ENCODE measurements at places on chromosomes 4 and X.

DNA sequence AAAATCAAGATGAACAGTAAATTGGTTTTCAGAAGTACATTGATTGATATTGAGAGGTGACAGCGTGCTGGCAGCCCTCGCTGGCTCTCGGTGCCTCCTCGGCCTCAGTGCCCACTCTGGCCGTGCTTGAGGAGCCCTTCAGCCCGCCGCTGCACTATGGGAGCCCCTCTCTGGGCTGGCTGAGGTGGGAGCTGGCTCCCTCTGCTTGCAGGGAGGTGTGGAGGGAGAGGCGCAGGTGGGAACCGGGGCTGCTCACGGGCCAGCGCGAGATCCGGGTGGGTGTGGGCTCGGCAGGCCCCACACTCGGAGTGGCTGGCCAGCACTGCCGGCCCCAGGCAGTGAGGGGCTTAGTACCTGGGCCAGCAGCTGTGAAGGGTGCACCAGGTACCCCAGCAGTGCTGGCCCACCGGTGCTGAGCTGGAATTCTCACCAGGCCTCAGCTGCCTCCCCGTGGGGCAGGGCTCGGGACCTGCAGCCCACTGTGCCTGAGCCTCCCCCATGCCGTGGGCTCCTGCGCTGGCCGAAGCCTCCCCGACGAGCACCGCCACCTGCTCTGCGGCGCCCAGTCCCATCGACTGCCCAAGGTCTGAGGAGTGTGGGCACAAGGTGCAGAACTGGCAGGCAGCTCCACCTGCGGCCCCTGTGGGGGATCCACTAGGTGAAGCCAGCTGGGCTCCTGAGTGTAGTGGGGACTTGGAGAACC, 25.2 kb downstream of the RAP2C start:
- no peak for DNase-seq

GRCh38 chr4:81921751-81922159, 450.0 kb upstream of the RASGEF1B start:
- DNase-seq = no peak

DNA sequence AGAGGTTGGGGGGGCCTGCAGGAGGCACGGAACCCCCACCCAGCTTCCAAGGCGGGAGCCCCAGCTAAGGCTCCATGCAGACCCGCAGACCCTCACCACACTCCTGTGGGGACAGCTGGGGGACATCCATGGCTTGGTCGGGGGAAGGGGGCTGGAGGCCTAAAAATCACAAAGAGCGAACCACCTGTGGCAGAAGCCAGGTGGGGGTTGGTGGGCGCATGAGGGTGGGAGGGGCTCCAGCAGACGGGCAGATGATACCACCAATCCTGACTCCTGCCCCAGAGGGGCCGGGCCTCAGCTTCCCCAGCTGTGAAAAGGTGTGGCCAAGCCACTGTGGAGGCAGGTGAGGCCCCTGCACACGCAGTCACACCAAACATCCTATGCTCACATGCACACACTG, 111.6 kb downstream of the FAM53A start:
- no peak for DNase-seq

DNA sequence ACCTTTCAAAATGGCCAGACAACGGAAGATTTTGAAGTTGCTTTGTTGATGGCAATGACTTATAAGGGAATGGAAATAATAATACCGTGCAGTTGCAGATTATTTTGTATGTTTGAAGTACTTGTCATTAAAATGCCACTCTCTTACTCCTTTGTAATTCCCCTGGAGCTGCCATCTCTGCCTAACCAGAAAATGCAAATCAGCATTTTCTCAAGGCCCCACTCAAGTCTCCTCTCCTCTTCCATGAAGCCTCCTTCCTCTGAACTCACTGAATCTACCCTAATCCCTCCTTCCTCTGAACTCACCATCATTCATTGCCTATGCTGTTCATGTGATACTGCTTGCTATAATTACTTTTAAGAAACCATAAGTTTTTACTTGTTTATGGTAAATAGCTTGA, 60.2 kb upstream of the RBPJ start:
- DNase-seq = no peak

- no peak for DNase-seq
Observed at GRCh38 chr4:73668782-73669201, 48.6 kb upstream of the RASSF6 start.

DNA sequence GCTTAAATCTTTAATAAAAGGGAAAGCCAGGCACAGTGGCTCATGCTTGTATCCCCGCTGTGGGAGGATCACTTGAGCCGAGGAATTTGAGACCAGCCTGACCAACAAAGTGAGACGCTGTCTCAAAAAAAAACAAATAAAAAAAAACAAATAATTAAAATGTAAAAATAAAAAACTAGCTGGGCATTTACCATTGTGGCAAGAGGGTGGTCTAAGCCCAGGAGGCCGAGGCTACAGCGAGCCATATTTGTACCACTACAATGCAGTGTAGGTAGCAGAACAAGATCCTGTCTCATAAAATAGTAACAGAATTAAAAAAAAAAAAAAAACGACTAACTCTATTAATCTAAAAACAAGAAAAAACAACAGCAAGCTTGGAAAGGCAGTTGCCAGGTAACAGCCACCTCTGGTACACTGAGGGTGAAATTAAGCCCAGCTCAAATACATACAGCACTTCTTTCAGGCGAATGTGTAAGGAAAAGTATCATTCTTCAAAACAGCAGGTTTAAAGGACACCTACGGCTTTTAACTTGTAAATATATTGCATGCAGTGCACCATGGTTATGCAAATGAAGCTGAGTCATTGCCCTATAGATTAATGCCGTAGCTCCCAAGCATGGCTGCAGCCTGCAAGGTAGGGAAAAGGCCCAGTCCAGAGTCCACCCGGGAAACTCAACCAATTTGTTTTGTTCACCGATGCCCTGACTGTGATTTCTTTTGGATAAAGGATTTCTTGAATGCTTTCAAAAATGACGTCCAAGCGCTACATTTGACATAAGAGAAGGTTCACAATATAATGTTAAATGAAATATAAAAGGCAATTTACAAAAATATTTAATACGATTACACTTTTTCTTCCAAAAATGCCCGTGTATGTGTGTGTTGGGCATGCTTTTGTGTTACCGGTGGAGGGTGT, 14.5 kb upstream of the TXLNG start:
- DNase-seq = no peak

DNA sequence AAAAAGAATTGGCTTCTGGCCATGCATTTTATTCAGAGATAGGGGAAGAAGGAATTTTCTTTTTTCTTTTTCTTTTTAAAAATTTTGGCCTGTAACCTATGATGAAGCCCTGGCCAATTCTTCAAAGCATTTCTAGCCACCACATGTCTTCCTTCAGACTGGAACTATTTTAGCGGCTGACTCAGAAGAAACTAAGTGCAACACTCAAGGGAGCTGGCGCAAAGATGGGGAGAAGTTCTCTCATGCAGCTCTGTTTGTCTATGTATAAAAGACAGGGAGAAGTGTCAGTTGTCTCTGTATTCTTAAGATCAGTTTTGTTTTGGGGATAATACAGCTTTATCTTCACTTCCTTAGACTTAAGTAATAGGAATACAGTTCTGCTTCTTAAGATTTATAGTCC, 46.1 kb downstream of the MBNL3 start:
- no peak for DNase-seq

DNA sequence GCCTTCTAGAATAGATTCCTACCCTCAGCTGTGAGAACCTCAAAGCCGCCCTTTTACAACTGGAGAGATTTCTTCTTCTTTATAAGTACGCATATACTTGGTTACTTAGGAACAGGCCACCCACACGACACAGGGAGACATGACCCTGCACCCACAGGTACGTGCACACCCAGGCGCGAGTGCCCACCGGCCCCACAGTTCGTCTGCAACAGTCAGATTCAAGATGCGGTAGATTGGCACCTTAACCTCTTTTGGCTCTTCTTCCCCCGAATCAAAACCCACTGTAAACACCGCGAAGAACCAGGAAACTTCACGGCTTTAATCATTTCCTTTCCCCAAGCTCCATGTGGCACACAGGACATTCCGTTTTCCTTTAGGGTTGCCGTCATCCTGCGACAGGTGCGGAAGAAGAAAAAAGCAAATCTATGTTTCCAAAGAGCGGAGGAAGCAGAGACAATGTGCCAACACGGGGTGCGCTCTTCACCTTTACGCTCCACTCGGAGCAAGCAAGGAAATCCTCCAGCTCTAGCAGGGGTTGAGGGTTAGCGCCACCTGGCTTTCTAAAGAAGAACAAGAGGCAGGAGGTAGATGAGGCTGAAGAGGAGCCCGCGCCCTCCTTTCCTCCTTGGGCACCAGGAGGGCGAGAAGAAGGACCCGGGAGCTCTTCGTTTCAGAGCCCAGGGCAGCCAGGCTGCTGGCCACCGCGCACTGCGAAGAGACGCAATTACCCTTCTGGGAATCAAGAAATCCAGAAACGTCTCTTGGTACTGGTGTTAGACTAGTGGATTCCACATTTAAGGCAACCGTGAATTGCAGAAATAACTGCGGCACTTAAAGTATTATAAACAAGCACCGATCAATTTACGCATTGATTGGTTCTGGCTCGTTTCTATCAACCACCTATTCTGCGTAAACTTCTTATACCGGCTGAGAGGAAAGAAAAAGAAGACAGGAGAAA, 35.7 kb downstream of the HAND2 start:
- no peak for DNase-seq

DNA sequence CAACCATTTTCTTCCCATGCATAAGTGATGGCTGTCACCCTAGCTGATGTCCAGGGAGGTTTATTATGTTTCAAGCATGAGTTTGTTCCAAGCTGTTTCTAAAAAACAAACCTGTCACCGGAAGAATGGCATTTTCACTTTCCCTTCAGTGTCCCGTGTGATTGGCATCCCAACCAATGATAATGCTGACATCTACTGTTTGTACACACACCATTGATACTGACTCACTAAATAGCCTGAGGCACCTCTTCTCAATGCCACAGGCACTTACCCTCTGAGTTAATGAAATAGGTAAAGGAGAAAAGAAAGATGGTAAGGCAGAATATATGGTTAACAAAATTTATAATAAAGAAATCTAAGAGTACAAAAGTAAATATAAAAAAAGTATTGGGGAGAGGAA, 23.1 kb upstream of the VCX2 start:
- no peak for DNase-seq

DNA sequence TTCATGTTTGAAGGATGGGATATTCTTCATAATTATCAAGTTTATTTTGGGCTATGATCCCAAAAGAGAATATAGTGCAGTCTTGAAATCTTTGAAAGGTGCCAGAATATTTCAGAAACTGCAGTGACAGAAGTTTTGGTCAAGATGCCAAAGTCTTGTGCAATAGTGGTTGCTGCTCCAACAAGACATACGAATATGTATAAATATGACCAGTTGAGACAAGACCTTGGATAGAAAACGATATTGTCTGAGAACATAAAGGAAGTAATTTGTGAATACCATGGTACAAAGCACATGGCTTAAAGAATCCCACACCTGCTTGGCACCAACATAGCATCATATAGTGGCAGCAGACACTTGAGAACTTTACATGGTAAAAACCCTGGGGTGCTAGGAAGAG, 48.6 kb upstream of the AMELX start:
- DNase-seq = no peak

GRCh38 chr4:185811509-185812364, at the start of gene SORBS2:
Gene SORBS2 (minus strand): TSS chr4:185812194. CDS start chr4:185690571, 121,623 bp downstream.
- DNase-seq = no peak

GRCh38 chr4:42605264-42605663, 51.6 kb downstream of the ATP8A1 start:
- no peak for DNase-seq

DNA sequence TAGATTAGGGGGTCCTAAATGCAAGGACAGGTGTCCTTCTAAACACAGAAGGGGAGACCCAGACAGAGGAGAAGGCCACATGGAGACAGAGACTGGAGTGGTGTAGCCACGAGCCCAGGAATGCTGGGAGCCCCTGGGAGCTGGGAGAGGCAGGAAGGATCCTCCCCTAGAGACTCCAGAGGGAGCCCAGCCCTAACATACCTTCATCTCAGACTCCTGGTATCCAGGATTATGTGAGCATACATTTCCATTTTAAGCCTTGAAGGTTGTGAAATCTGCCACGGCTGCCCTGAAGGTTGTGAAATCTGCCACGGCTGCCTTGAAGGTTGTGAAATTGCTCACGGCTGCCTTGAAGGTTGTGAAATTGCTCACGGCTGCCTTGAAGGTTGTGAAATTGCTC, 148.4 kb downstream of the ASMT start:
- no peak for DNase-seq

GRCh38 chrX:119067023-119067739, 5.6 kb upstream of the CT47C1 start:
- no peak for DNase-seq

DNA sequence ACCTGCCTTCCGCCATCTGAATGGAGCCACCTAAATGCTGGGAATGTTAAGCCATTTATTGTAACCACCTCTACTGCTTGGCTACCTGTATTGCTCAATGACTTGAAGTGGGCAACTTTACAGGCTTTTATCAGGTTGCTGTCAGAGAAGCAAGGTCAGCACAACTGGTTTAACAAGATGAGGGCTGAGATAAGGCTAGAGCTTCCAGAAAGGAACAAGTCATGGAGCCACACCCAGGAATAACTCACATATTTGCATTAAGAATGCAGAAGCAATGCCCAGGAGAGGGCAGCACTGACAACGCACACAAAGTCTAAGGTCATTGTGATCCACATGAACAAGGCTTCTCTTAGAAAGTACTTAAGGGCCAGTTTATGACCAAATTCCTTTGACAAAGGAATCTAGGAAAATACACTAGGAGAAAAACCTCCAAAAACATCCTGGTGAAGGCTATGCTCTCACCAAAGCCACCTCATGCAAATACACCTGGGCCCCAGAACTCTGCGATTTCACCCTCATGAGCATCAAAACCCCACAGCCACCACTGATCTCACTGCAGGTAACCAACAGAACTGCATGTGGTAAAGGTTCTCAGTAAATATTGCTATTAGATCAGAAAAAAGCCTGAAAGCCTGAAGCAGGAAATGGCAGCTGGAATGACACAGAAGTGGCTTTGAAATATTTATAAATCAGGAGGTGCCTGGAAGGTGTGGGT, 15.0 kb upstream of the STS start:
- no peak for DNase-seq

DNA sequence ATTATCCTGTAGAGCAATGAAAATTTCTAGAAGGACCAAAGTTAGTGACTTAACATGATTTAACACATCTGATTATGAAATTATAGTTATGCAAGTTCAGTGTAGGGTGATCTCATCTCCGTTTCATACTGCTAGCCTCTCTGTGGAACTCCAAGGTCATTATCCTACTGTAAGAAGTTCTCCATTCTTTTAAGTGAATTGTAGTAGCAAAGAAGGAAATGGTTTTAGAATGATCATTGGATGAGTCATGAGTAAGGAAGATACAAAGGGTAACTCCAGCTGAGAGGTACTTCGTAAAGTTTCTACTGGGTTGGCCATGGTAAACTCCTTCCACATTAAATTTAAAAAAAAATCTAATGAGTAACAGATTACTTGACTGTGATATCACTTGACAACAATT, 215.0 kb upstream of the GIMD1 start:
- DNase-seq = no peak

DNA sequence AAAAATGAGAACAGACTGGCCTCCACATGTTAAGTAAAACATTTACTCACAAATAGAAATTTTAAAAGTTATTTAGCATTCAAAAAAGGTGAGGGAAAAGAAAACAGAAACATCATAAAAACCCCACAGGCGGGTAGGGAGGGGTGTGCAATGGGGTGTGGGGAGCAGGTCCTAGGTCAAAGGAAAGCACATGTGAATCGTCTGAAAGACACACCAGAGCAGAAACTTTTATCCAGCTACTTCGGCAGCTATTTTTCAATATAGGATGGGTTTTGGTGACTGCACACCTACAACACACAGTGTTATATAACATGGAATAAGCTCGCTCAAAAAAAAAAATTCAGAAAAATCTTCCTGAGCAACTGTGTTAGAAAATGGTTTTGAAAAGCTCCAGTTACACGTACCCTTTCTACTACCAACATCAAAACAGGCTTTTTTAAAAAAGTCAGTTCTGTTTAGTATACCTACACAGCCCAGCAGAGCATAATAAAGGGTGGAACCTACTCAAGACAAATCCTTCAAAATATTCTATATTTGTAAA, 1.6 kb downstream of the OTUD4 start:
- no peak for DNase-seq
